ENCODE measurements at places on chromosomes 11 and 22. TPM values are rescaled to one million over a fixed set of nuclear protein-coding genes. Genes with fewer than 3 reads are reported as not detected.

DNA sequence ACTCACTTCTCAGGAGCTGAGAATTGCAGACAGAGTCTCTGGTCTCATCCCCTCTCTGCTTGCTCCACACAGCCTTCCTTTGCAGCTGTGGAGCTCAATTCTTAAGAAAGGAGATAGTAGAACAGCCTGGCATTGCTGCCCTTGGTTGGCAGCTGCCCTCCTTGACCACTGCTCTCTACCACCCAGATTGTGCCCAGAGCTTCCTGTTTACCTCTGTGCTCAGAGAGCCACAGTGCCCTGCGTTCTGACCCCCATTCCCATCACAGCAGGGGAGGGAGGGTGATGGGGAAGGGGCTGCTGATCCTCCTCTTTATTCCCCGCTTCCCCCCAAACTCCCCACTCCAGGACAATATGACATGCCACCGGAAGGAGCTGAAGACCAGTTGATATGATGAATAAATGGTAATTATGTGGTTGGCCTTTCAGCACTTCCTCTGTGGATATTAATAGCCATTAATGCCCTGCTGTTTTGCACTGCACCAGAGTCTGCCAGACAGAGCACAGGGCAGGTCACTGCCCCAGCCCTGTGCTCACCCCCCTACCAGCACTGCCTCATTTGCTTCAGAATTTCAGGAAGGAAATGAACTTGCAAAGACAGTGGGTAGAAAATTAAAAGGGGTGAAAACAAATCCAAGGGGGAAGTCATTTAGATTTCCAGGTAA lies 426.8 kb upstream of the CADM1 start:
- no peak for DNase-seq

The WBP2NL gene
- 3.0 TPM for total RNA-seq

DNA sequence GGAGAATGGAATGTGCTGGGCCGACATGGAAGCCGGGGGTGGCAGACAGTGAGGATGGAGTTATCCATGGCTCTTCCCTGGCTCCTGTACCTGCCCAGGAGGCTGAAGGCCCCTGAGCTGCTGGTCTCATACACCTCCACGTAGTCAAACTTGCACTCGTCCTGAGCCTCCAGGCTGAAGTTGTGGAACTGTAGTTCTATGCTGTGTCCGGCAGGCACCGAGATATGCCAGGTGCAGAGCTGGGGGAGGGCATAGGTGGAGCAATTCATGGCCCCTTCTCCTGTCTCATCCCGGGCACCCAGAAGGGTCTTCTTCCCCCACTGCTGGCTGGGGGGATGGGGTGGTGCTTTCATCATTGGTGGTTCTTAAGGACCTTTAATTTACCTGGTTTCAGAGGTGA lies 2.8 kb downstream of the MFRP start:
- no peak for DNase-seq

DNA sequence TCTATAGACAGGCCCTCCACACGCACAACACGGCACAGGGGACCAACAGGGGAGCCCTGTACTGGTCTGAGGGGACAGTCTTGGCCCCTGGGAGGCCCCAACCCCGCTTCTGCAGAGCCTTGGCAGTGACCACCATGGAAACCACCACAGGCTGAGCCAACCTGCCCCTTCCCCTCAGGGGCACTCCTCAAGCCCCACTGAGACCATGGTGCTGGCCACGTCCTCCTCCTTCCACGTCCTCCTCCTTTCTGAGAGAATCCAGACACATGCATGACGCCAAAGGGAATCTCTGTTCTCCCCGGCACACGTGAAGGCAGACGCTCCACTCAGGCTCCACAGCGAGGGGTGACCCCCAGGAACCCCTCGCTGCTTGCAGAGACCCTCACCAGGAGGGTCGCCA lies 2.7 kb downstream of the BRD1 start:
- DNase-seq = no peak

DNA sequence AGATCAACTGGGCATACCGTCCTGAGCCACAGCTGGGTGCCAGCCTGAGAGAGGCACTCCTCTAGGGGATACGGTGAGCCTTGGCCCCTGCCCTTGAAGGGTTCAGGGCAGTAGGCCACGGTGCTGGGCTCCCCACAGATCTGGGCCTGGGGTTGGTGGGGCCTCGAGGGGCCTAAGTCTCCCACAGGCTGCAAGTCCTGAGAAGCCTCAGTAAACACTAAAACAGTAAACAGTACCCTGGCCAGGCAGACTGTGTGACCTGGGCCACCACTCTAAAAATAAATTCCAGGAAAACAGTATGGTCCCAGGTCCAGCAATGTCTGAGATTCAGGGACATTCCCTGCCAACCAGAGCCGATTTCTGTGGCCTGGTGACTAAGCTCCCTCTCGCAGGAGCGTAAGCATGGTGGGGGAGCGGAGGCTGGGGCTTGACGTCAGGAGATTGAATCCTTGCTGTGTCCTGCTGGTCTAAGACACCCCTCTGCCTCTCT lies 2.3 kb upstream of the RHOD start:
- DNase-seq = no peak

The ACR gene
- not detected for total RNA-seq

DNA sequence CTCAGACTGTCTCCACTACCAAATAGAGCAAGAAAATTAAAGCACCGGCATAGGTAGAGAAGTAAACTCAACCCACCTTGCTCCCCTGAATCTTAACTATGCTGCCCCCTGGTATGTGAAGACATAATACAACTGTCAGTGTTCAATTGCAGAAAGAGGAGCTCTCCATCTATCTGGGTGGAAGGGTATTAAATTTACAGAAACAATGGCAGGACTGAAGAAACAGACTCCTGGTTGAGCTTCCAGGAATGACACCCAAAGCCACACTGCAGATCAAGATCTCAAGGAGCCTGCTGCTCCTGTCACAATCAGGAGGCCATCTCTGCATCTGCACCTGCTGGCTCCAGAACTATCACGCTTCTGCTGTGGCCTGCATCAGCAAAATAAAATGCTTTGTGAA lies 132.1 kb upstream of the BMAL1 start:
- no peak for DNase-seq

DNA sequence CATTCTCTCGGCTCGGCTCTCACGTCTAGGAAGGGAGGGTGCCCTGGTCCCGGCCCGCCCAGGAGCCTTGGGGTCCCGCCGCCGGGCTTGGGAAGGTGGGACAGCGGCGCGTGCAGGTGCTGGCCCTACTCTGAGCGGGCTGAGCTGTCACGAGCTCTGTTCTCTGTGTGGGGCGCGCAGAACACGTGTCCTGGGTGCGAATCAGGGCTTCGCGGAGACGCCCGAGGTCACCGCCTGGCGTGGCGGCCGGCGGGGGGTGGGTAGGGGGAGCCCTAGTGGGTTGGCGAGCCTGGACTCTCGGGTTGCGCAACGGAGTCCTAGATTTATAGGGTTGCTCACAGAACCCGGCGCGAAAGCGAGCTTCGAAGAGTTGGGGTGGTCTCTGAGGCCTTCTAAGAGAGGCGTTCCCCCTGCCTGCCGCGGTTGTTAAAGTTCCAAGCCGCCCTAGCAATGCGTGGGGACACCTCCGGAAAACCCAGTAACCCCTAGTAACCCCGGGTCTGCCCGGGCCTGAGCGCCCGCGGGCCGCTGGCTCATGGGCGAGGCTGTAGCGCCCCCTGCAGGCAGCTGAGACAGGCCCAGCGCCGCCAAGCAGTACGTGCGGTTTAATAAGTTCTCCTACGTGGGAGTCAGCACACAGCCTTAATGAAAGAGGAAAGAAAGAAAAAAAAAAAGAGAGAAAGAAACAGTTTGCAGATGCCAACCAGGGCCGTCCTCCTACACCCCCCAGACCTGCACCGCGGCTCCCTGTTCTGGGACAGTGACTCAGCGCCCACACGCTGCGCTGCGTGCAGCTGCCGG lies 2.7 kb downstream of the ADM start:
- peak; percentile 93 for DNase-seq
